ENCODE measurements at places on chromosomes 3 and 15.

GRCh38 chr3:140529096-140529495 is 148.8 kb upstream of the TRIM42 start:
- DNase-seq = no peak

DNA sequence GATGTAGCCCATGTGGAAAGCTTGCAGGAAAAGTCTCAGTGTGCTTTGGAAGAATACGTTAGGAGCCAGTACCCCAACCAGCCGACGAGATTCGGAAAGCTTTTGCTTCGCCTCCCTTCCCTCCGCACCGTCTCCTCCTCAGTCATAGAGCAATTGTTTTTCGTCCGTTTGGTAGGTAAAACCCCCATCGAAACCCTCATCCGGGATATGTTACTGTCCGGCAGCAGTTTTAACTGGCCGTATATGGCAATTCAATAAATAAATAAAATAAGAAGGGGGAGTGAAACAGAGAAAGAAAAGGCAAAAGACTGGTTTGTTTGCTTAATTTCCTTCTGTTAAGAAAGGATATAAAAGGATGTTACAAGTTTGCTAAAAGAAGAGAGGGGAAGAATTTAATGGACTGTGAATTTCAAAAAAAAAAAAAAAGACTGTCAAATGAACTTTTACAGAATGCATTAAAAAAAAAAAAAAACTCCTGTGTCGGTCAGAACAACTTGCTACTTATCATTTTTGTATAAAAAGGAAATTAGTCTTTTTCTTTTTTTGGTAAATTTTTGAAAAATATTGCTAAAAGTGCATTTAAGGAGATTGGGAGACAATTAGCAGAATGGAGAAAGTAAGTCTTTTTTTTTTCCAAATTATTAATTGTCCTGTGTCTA is 7.0 kb downstream of the NR2F2 start:
- DNase-seq = no peak

GRCh38 chr3:46895204-46895660 is 17.7 kb downstream of the PTH1R start:
- DNase-seq = peak; percentile 12

DNA sequence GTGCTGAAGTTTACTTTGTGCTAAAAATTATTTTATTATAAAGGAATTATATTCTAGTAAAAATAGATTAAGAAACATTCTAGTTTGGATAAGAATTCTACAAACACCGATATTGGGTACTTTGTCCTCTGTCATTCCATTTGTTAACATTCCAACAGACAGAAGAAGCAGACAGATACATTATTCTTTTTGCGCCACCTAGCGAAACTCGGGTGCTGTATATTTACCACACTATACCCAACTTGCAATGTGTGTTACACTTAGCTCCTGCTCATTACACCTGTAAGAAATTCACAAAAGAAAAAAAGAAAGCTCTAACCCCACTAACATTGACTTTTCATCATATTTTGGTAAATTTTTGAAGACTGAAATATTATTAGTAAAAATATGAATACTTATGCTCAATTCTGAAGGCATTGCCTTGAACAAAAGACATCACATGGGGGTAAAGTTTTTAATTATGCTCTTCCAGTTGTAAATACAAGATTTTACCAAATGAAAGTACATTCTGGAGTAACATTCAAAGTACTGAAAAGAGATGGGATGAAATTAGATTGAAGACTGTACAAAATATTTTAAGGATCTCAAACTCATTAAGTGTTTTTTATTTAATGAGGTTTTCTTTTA is 136.5 kb upstream of the MLF1 start:
- peak; percentile 53 for DNase-seq

GRCh38 chr3:60017631-60018030 is 967.8 kb upstream of the CFAP20DC start:
- DNase-seq = no peak

DNA sequence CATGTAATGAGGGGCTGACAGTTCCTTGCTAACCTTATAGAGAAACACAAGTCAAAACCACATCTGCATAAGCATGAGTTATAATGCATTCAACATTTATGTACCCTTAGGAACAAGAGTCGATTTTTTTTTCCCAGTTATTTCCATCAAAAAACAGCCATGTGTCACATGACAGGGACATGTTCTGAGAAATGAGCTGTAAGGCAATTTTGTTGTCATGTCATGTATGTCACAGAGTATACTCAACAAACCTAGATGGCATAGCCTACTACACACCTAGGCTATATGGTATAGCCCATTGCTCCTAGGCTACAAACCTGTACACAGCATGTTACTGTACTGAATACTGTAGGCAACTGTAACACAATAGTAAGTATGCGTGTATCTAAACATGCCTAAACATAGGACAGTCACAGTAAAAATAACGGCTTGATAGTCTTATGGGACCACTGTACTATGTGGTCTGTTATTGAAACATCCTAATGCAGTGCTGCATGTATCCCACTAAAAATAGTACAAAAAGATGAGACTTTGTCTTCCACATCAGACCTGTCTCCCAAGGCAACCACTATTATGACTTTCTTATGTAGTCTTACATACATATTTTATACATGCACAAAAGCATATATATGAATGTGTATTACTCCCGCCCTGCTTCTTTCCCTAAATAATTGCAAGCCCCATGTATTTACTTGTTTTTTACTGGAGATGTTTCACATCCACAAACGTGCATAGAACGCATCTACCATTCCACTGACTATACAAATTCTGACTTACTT is 34.9 kb downstream of the LINS1 start:
- DNase-seq = no peak

DNA sequence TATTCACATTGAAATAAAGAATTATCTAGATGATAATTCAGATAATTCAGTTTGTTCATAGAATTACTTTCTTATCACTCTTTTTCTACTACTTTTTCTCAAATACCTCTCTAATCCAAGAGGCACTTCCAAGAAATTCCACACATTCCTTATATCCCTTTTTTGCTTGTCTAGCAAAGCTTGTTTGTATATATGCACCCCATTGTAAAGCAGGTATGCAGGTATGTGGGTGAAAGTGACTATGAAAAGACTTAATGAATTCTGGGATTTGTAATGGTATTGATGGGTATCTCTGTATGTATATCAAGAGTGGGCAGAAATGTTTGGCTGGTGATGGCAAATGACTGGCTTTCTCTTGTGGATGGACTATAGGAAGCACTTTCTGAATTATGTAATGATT is 94.1 kb upstream of the FGF7 start:
- DNase-seq = no peak

DNA sequence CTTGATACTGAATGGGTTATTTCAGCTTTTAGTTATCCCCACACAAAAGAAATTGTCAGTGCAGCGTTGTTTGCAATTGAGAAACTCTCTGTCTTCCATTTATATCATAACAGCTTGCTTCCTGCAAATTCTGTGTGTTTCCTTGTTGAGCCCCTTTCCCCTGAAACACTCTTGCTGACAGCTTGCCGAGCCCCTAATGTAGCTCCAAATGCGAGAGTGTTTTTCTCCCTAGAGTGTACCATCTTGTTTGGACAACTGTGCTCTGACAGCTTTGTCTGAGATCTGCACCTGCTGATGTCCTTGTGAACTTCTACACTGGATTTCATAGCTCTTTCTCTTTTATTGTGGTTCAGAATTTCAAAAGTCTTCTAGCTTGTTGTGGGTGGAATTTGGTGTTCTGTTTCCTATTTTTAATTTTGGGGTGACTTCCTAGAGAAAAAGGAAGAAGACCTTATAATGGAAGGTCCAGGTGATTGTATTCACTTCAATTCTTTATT is 343.5 kb downstream of the PDCD6IP start:
- no peak for DNase-seq

DNA sequence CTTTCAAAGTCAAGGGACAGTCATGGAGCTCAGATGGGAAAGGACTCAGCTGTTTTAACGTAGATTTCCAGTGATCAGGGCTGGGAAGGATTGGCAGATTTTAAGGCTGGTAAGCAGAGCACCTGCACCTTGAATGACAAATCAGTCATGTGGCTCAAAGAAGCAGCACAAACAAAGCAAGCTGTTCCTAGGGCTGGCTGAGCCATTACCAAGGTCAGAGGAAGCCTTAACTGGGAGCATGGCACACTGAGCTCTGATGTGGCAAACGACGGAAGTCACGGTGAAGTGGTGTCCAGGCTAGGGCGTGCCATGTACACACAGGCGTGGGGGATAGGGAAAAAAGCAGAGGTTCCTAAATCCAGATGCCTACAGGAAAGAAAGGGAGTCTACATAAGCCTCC is 84.6 kb upstream of the PFN2 start:
- no peak for DNase-seq

GRCh38 chr15:34709866-34710265 is 44.9 kb downstream of the GJD2 start:
- no peak for DNase-seq

DNA sequence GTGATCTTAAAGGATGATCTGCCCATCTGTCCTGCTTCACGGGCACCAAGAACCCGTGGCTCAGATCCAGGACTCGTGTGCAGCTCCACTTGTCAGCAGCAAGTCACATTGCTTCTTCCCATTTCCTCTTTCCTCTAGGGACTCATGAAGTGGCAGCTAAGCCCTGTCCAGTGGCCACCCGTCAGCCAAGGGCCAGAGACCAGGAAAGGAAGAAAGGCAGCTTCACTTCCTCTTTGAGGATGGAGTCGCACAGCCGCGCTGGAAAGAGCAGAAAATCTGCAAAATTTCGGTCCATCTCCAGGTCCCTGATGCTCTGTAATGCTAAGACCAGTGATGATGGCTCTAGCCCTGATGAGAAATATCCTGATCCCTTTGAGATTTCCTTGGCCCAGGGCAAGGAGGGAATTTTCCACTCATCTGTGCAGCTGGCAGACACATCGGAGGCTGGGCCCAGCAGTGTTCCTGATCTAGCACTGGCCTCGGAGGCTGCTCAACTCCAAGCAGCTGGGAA is 28.5 kb downstream of the IL16 start:
- no peak for DNase-seq

GRCh38 chr3:70980646-70981170 is 602.8 kb downstream of the FOXP1 start:
- no peak for DNase-seq

DNA sequence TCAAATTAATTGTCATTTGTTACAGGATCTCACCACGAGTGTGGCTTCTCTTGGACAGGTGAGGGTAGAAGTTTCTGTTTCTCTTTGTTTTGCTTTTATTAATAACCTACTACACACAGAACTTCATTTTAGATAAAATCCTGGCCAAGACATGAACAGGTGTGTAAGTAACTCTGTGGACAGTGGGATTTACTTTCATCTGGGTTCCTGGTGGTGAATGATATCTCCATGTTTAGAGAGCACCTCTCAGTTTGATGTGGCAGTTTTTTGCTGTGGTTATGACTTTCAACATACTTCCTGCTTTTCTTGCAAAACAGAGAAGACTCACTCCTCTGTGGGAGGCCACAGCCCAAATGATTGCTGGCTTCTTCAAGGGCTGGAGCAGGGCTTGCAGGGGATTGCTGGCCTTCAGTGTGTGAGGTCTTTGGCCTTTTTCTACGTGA is 71.1 kb upstream of the XCR1 start:
- DNase-seq = no peak

- no peak for DNase-seq
These were observed 204.7 kb upstream of the GAP43 start for GRCh38 chr3:115418583-115418982.

GRCh38 chr3:156964577-156964976 is 138.4 kb downstream of the LEKR1 start:
- no peak for DNase-seq

DNA sequence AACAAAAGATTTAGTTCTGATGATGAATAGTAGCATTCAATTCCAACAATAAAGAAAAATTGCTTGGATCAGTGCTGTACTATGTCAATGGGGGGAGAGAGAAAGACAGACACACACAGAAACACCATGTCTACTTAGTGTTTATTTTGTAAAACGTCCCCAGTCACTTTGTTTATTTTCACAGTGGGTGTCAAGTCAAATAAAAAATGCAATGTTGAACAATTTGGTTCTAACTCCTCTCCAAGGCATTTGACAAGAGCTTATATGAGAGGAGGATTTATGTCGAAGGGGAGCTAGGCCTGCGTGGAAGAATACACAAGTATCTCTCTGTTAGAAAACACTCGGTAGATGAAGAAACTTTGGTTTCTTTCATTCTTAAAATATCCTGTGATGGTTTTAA is 201.7 kb upstream of the SLC2A2 start:
- DNase-seq = no peak
